Tibial nerve (tissue), 4 donors: ENCODE measurements at places on chromosomes 5 and 9.

DNA sequence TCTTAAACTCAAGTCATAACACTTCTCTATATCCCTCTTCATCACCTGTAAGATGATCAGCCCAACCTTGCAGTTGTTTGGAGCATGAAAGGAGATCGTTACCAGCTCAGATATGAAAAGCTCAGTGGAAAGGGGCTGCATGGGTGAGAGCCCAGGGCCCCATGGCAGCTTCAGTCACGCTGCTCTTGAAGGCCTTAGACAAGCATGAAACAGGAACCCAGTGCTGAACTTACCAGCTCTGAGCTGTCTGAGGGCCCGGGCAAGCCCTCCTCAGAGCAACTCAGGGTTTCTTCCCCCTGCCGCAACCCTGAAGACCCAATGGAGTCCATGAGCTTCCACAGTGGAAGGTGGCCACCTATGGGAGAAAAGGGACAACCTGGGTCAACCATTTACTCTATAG lies 3.3 kb downstream of the HK3 start:
- DNase-seq: no peak

DNA sequence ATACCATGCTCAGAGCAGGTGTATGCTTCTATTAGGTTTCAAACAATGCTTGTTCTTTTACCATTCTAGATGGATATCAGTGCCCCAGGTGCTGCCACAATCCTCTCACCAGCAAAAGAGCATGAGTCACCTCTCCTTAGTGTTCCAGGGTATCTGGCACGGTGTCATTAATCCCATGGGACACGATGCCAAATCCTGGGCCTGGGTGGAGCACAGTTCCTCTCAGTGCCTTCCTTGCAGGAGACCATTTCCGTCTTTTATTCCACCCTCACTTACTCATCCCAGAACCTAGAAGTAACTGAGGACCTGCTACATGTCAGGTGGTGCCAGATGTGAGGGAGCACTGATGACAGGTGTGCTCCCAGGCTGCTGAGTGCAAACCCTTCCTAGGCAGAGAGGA lies 1.3 kb upstream of the OR13J1 start:
- no peak for DNase-seq

GRCh38 chr9:123487944-123488548 lies 132.0 kb downstream of the CRB2 start:
- no peak for DNase-seq

DNA sequence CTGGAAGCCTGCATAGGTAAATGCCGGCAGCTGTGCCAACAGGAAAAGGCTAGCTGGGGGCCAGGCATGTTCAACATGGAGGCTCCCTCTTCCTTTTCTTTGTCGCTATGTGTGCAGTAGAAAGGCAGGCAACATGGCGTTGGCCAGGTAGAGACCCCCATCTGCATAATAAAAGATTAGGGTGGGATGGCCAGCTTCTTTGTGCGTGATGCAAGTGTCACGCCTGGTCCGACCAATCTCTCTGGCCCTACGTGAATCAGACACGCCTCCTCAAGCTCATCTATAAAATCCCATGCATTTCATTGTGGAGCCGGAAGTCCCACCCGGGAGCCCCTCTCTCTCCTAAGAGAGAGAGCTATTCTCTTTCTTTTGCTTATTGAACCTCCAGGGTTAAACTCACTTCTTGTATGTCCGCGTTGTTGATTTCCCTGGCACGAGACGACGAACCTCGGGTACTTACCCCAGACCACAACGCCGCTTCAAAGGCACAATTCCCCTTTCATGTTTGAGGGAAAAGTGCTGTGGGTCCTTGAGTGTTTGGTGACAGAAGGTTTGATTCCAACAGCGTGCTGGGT lies 25.0 kb upstream of the C5orf47 start:
- no peak for DNase-seq

- no peak for DNase-seq
Observed at GRCh38 chr9:109242741-109243140, 75.7 kb upstream of the FRRS1L start.

- DNase-seq: no peak
Observed at GRCh38 chr5:6582507-6583048, 50.3 kb downstream of the NSUN2 start.

GRCh38 chr5:10036136-10036815 lies 213.4 kb downstream of the ATPSCKMT start:
- no peak for DNase-seq

DNA sequence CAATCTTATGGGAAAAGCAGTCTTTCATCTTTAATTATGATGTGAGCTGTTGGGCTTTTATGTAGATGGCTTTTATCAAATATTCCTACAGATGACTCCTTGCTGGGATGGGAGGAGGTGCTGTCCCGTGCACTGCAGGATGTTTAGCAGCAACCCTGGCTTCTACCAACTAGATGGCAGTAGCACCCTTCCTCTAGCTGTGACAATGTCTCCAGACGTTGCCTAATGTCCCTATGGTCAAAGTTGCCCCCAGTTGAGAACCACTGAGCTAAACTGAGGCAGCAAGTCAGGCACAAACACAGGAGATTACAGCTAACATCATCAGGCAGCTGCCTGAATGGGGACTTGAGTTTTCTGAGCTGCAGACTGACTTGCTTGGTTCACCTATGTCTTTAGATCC lies 401.9 kb upstream of the PDE4D start:
- no peak for DNase-seq

- no peak for DNase-seq
Observed at GRCh38 chr5:6222121-6222520, 156.2 kb downstream of the MED10 start.

GRCh38 chr9:97359147-97359546 lies 51.7 kb downstream of the CCDC180 start:
- no peak for DNase-seq

- peak; percentile 38 for DNase-seq
Observed at GRCh38 chr9:115117999-115118878, at the start of gene TNC. Gene TNC (minus strand): TSS chr9:115118157. CDS start chr9:115091018, 27,139 bp downstream.

DNA sequence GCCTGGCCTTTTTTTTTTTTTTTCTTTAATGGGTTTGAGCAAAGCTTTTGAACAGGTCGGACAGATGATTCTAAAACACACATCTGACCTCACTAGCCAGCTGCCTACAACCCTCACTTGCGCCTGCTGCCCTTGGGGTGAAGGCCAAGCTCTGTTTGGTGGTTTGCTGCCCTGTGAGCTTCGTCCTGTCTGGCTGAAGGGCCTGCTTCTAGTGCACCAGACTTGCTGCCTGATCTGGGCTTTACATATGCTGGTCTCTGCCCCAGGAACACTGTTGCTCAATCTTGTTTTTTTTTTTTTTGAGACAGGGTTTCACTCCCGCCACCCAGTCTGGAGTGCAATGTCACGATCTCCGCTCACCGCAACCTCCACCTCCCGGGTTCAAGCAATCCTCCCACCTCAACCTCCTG lies 16.4 kb upstream of the DOLPP1 start:
- DNase-seq: no peak

DNA sequence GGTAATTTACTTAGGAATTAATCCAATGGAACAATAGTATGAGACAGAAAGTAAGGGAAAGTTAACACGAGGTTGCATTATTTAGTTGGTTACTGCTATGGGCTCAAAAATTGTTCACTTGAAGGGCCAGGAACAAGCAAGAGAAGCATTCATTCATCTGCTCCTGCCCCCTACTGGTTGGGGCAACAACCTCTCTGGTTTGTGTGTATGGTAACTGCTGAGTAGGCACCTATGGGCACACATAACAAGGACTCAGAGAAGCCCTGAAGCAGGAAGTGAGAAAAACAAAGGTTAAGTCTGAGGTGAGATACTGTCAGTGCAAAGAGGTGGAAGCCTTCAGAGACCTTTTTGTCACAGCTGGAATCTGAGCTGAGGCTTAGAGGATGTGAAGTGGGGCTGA lies 34.4 kb upstream of the RANBP6 start:
- DNase-seq: no peak

DNA sequence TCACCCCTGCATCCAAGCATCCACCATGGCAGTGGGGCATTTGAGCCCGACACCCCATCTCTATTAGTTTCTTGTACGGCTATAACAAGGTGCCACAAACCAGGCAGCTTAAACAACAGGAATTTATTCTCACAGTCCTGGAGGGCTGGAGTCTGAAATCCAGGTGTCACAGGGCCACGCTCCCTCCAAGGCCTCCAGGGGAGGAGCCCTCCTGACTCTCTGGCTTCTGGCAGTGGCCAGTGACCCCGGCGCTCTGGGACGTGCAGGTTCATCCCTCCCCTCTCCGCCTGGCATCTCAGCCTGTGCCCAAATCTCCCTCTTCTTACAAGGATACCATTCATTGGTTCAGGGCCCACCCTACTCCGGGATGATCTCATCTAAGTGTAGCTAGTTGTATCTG lies 394.5 kb upstream of the IRX1 start:
- no peak for DNase-seq

DNA sequence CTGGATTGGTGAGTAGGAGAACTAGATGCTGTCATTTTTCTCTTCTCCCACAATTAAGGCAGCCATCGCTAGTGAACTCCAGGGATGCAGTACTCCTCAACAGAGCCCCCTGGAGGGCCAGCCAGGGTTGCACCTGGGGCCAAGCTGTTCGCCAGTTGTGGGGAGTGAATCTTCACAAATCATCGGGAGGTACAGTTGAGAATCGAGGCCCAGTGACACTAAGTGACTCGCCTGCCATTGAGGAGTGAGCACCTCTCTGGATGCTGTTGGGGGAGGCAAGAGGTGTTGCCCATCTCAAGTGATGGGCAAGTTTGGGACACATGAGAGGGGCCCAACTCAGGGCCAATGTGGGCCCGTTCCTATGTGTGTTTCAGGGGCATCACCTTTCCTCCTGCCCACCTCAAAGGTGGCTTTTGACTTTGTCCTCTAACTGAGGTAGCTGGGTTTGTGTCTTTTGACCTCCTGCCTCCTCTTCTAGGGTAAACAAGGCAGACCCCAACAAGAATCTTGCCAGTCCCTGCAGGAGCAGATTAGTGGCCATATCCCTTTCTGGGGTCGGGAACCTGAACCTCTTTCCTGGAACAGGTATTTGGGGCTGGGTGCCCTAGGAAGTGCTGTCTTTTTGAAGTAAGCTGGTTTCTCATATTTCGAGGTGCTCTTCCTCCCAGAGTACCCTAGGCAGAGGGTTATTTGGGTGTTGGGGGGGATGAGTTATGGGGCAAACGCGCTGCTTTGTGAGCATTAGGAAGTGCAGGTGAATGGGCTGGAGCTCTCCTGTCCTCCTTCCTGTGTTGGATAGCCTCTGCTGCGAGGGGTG lies 181.2 kb downstream of the MACROH2A1 start:
- no peak for DNase-seq

DNA sequence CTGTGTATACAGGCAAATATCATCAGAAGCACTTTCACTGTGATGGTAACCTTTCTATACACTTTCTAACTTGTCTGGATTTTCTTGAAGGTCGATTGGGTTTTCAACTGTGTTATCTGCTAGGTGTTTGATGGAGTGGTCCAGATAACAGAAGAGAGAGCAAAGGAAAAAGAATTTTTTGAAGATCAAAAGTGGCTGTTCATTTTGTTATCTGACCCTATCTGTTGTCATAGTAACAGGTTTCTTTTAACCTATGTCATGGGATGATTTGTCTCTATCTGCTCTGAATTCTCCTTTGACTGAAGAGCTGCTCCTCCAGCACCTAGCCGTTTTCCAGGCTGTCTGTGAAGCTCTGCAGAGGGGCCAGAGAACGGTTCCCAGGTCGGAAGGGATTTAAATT lies 77.8 kb upstream of the IRX2 start:
- DNase-seq: no peak

GRCh38 chr5:67262206-67262605 lies 65.6 kb upstream of the CD180 start:
- no peak for DNase-seq

GRCh38 chr5:149550268-149550583 lies 1.0 kb downstream of the CSNK1A1 start:
- DNase-seq: no peak

GRCh38 chr5:150780816-150781221 lies 2.3 kb downstream of the SMIM3 start:
- no peak for DNase-seq

DNA sequence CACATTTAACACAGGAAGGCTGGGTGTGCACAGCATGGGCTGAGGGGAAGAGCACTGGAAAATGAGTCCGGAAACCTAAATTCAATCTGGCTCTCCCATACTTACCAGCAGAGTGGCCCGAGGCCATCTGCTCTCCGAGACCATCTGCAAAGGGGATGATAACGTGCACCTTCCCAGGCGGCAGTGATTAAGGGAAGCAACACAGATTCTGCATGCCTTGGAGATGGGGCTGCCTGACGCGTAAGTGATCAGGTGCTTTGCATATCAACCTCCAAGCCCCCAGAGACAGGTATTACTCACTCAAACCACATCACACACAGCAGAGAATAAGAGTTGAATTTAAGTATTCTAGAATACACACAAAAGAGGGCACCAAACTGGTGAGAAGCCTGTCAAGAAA lies 9.1 kb downstream of the EPB41L4B start:
- DNase-seq: no peak

- DNase-seq: no peak
Observed at GRCh38 chr5:138351517-138351916, 968 bp upstream of the KDM3B start.

- no peak for DNase-seq
Observed at GRCh38 chr9:129382281-129383018, 204.4 kb upstream of the IER5L start.

DNA sequence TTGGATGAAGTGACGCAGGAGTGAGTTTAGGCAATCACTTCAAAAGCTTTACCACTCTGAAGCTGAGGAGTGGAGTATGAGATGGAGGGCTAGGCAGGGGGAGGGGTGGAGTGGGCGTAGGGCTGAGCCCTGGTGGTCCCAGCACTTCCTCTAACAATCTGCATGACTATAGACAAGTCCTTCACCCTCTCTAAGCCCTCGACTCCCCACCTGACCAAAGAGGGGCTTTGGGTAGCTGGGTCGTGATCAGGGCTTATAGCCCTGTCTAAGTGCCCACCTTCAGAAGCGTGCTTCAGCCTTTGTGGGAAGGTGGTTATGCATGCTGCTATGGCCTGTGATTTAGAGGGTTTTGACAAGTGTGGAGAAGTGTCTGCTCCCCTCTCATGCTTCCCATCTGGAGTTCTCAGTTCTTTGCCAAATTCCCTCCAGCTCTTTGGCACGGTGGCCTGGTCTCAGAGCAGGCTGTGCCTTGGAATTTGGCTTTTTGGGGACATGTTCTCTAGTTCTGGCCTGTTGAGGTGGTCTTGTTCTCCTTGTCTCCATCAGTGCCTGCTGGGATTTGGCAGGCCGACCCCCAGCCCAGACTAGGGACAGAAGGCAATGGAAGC lies 53.0 kb downstream of the ACTBL2 start:
- DNase-seq: no peak

- DNase-seq: no peak
Observed at GRCh38 chr5:78887384-78888118, 97.6 kb downstream of the ARSB start.

DNA sequence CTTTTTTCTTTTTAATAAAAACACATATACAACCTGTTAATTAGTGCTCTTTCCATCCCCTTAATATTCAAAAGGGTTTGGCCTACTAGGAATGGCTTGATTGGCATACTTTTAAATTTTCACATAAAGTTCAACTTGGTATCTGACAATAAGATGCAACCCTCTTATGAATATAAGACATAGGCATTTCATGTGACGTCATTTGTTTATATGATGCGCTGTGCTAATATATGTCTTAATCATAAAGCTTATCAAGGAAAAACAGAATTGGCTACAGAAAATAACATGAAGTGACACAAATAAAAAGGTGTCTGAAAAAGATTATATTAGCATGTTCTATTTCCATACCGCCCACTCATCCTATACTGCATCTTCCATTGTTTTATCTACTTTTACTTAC lies 1642.4 kb downstream of the EFNA5 start:
- no peak for DNase-seq
